ENCODE measurements at places on chromosomes 1 and 21. TPM values are rescaled to one million over a fixed set of nuclear protein-coding genes. Genes with fewer than 3 reads are reported as not detected.

The ETV3 gene
- total RNA-seq = 35.4 TPM

The SCCPDH gene
- total RNA-seq = 25.0 TPM

The FCRL6 gene
- not detected for total RNA-seq

The GNAT2 gene
- not detected for total RNA-seq

The LRRC42 gene
- total RNA-seq = 51.1 TPM

GRCh38 chr21:46666941-46667740 is 31.7 kb downstream of the PRMT2 start:
- H3K27me3 ChIP-seq = no peaks in the 10 kb centered on the region
- H3K4me1 ChIP-seq = peaks cover 12% of the 10 kb centered on the region
- H3K36me3 ChIP-seq = peaks cover 8% of the 10 kb centered on the region
- peak overlapping the region; percentile 67 for H3K4me3 ChIP-seq
- H3K27ac ChIP-seq = no peak overlapping the region

DNA sequence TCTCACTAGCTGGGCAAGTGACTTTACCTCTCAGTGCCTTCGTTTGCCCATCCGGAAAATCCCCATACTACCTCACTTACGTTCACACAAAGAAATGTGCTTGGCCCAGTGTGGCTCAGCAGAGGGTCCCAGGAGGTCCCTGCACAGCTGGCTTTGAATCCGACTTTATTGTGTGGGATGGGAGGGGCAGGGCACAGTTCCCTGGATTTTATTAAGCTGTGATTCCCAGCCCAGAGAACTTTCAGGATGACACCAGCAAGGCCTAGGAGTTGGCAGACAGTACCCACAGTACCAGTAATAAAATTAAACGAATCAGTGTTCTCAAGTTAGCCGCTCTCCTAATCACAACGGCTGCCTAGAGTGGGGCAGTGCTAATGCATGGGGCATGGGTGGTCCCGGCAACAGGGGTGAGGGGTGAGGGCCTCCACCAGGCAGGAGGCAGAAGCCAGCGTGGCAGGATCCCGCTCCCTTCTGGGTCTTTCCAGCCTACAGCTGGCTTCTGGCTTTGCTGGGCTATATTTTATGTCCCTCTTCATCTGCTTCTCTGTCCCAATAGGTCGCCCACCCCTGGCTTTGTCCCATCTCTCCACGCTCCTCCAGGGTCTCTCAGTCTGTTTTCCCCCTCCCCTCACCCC is 74.9 kb downstream of the VWA5B1 start:
- H3K4me1 ChIP-seq = peaks cover 11% of the 10 kb centered on the region
- DNase-seq = no peak
- H3K27me3 ChIP-seq = peaks cover 37% of the 10 kb centered on the region
- no peaks in the 10 kb centered on the region for H3K36me3 ChIP-seq
- no peak overlapping the region for H3K4me3 ChIP-seq

GRCh38 chr1:2591233-2591580 is 4.6 kb downstream of the PRXL2B start:
- DNase-seq = no peak
- H3K27me3 ChIP-seq = no peaks in the 10 kb centered on the region
- H3K36me3 ChIP-seq = no peaks in the 10 kb centered on the region
- H3K4me1 ChIP-seq = peaks cover 9% of the 10 kb centered on the region
- H3K4me3 ChIP-seq = no peak overlapping the region

DNA sequence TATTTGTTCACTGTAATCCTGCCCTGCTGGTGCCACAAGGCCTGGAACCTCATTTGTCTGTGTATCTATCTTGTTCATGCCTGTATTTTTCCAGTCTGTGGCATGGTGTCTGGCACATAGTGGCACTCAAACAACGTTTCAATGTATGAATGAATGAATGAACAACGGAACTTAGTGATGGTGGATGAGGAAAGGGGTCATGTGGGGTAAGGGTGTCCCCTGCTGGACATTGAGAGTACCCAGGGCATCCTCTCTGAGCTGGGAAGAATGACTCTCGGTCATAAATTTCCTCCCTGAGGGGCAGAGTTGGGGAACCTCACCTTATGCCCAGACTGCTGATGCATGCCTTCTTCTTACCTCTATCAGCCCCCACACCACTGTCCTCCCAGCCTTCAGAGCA is 18.9 kb upstream of the ZNF683 start:
- H3K27ac ChIP-seq = no peak overlapping the region
- no peak for DNase-seq
- H3K4me3 ChIP-seq = no peak overlapping the region
- no peaks in the 10 kb centered on the region for H3K36me3 ChIP-seq
- no peaks in the 10 kb centered on the region for H3K27me3 ChIP-seq

DNA sequence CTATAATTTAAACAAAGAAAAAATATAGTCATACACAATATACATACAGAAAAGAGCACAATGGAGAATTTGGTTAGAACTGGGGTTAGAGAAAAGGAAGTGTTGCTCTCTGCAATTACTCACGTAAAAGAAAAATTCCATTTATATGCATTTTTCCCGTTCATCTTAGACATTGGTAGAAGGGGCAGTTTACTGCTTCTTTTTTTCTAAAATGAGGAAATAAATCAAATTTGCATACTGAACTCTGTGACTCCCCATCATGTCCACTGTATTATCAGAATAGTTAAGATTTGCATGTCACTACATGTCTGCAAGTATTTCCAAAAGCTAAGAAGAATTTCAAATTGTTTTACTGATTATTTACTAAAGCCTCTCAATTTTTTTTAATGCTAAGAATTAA is 44.1 kb upstream of the C1orf105 start:
- H3K4me3 ChIP-seq = no peak overlapping the region
- H3K27me3 ChIP-seq = no peaks in the 10 kb centered on the region
- DNase-seq = no peak
- H3K36me3 ChIP-seq = no peaks in the 10 kb centered on the region

DNA sequence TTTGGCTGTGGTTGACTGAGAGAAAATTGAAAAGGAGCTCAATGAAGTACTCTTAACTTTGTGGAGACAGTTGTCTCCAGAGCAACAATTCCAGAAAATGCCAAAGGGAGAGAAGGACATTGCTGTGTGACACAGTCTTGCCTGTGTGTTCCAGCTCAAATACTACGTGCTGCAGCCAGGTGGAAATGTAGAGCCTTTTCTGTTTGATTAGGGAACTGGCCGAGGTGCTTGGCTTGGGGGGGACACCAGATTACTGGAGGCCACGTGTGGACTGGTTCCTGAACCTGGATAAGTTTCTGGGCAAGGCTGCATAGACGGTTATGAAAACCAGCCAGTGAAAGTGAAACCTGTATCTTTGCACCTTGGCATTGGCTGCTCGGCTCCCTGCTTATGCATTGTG is 217.9 kb downstream of the CTH start:
- H3K27ac ChIP-seq = no peak overlapping the region
- no peak for DNase-seq
- H3K4me1 ChIP-seq = no peaks in the 10 kb centered on the region

DNA sequence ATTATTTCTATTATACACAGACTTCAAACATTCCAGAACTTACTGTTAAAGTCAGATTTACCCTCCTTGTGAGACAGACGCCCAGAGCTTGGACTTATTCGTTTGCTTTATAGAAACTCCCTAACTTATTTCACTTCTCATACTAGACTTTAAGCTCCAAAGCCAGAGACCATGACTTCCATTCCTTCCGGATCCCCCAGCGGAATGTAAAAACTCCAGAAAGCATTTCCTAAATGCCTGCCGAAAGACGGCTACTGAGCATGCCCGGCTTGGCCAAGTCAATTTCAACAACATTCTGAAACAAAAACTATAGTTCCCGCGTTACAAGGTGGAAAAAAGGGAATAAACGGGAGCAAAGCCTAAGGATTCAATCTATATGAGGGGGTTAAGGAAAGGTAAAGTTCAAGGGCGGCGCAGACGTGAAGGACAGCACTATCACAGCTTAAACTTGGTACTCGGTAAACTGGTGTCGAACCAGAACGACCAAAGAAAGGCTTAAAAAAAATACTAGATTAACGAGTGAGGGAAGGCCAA is 1.1 kb downstream of the USP48 start:
- H3K4me3 ChIP-seq = peak overlapping the region; percentile 84
- no peaks in the 10 kb centered on the region for H3K27me3 ChIP-seq
- DNase-seq = peak; percentile 39
- H3K4me1 ChIP-seq = no peaks in the 10 kb centered on the region

DNA sequence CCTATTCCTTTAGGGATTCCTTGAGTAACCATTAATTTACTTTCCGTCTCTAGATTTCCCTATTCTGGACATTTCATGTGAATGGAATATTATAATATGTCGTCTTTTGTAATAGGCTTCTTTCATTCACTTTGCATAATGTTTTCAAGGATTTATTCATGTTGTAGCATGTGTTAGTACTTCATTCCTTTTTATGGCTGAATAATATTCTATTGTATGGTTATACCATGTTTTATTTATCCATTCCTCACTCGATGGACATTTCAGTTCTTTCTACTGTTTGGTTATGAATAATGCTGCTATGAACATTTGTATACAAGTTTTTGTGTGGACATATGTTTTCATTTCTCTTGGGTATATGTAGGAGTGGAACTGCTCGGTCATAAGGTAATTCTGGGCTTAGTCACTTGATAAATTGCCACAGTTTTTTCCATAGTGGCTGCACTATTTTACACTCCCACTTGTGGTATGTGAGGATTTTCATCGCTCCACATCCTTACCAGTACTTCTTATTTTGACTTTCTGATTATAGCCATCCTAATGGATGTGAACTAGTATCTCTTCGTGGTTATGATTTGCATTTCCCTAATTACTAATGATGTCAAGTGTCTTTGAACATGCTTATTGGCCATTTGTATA is 17.7 kb downstream of the PPP2R5A start:
- no peaks in the 10 kb centered on the region for H3K36me3 ChIP-seq
- no peak overlapping the region for H3K4me3 ChIP-seq
- no peaks in the 10 kb centered on the region for H3K4me1 ChIP-seq
- H3K27ac ChIP-seq = no peak overlapping the region

- H3K27me3 ChIP-seq = no peaks in the 10 kb centered on the region
- peaks cover 29% of the 10 kb centered on the region for H3K36me3 ChIP-seq
- H3K4me1 ChIP-seq = no peaks in the 10 kb centered on the region
- no peak overlapping the region for H3K4me3 ChIP-seq
Measured at GRCh38 chr1:46363121-46363520, 22.5 kb downstream of the NSUN4 start.

- DNase-seq = peak; percentile 99
- no peaks in the 10 kb centered on the region for H3K27me3 ChIP-seq
- H3K4me1 ChIP-seq = peaks cover 10% of the 10 kb centered on the region
- no peak overlapping the region for H3K4me3 ChIP-seq
- no peaks in the 10 kb centered on the region for H3K36me3 ChIP-seq
- H3K27ac ChIP-seq = peak overlapping the region; percentile 77
Measured at GRCh38 chr1:212470059-212470458, 37.3 kb downstream of the NENF start.

DNA sequence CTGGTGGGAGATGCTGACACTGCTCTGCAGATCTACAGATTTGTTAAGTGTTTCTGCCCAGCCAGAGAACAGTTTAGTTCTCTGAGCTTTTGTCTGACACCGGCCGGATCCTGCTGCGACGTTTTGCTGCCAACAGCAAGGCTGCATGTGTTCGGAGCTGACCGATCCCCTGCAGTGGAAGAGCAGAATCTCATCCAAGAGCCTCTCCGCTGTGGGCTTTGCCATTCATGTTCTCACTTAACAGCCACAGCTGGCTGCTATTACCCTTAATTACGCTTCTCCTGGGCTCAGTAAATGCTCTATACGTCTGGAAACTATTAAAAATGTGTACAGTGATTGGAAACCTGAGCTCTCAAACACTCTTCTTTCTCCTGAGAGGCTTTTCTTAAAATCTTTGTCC is 105.3 kb downstream of the BCAR3 start:
- no peak for DNase-seq
- H3K27me3 ChIP-seq = no peaks in the 10 kb centered on the region
- peaks cover 53% of the 10 kb centered on the region for H3K36me3 ChIP-seq
- peaks cover 21% of the 10 kb centered on the region for H3K4me1 ChIP-seq
- H3K27ac ChIP-seq = no peak overlapping the region
- no peak overlapping the region for H3K4me3 ChIP-seq

DNA sequence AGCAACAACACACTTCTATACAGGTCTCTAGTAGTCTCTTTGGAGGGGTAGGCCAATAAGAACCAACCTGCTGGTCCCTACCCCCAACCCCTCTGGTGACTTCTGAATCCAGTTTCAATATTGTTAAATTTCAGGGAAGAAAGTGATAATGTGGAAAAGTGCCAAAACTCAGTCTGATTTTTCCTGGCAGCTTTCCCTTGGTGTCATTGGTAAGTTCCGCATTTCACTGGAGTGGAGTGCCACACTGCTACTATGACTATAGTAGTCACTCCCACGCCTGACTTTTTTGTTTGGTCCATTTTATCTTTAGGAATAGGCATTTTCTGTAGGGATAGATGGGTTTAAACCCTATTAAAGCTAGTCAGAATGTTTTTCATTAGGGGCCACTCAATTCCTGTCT is 5.7 kb upstream of the ARID1A start:
- no peaks in the 10 kb centered on the region for H3K36me3 ChIP-seq
- DNase-seq = no peak
- no peak overlapping the region for H3K27ac ChIP-seq
- no peak overlapping the region for H3K4me3 ChIP-seq
- peaks cover 24% of the 10 kb centered on the region for H3K4me1 ChIP-seq

DNA sequence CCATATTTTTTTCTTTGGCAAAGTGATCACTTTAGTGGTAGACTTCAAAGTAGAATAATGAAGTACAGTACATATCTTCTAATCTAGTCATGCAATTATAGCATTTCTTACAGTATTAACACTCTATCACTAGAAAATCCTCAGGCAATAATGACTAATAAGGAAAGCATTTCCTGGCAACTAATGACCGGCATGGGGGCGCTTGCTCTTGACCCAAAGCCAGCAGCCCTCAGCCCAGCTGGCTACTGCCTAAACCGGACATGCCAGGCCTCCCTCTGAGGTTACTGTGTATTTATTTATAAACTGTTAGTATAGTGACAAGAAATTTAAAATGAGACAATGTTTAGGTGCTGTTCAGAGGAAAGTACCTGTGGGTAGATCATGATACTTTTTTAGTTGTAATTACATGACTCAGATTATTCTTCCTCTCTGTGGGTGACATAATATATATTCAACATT is 633.8 kb downstream of the PTPRC start:
- peak overlapping the region; percentile 86 for H3K27ac ChIP-seq
- DNase-seq = peak; percentile 98
- H3K4me1 ChIP-seq = peaks cover 26% of the 10 kb centered on the region
- peak overlapping the region; percentile 2 for H3K4me3 ChIP-seq
- no peaks in the 10 kb centered on the region for H3K27me3 ChIP-seq

- peak overlapping the region; percentile 33 for H3K27ac ChIP-seq
- peaks cover 12% of the 10 kb centered on the region for H3K4me1 ChIP-seq
- H3K27me3 ChIP-seq = no peaks in the 10 kb centered on the region
Measured at GRCh38 chr1:2313651-2314261, 77.6 kb downstream of the MORN1 start.

GRCh38 chr1:9890224-9890731 is 19.8 kb downstream of the CTNNBIP1 start:
- DNase-seq = peak; percentile 93
- peak overlapping the region; percentile 61 for H3K27ac ChIP-seq
- no peaks in the 10 kb centered on the region for H3K27me3 ChIP-seq
- peaks cover 45% of the 10 kb centered on the region for H3K4me1 ChIP-seq

- H3K36me3 ChIP-seq = no peaks in the 10 kb centered on the region
- no peak overlapping the region for H3K4me3 ChIP-seq
- H3K27me3 ChIP-seq = no peaks in the 10 kb centered on the region
- peaks cover 10% of the 10 kb centered on the region for H3K4me1 ChIP-seq
- no peak for DNase-seq
Measured at GRCh38 chr1:25917996-25918395, 11.8 kb upstream of the STMN1 start.

All from astrocyte (in vitro differentiated cells and primary cell).